ENCODE measurements at places on chromosomes 3 and 15.

GRCh38 chr3:149474250-149474817 lies at the start of gene TM4SF4:
Gene TM4SF4 (plus strand): TSS chr3:149474697. CDS start chr3:149474878, 181 bp downstream.
- DNase-seq, result no peak

DNA sequence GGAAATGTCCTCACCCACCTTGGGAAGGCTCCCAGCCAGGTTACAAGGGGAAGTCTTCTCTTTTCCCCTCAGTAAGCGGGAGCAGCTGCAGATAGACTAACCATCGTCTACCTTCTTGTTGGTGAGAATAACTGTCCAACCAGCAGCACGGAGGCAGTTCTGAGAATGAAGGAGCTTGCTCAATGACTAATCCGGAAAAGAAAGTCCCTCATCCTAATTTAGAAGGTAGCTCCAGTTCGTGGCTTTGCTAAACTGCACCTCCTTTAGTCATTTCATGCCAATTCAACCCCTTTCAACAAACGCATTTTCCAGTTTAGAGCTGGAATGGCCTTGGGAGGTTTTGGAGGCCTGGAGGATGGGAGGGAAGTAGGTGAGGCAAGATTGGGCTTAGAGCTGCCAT lies 527.4 kb upstream of the PROK2 start:
- DNase-seq, result no peak

GRCh38 chr15:93941697-93942096 lies 289.7 kb upstream of the MCTP2 start:
- no peak for DNase-seq

DNA sequence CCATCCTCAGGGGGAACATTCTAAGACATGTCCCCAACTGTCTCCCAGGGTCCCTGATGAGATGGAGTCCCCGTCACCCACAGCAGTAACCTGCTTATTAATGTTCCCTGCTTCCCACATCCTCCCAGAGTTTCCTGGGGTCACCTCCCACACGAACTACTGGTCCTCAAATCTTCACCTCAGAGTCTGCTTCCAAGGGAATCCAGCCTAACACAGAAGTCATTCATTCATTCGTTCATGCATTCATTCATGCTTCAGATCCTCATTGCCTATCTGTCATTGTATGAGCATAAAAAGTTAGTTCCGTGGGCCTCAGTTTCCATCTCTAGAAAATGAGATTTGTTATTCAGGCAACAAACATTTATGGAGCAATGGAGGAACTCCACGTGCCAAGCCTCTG lies 516.2 kb downstream of the SHQ1 start:
- no peak for DNase-seq

- no peak for DNase-seq
Observed at GRCh38 chr3:184756151-184757021, 44.5 kb upstream of the MAGEF1 start.

- no peak for DNase-seq
Observed at GRCh38 chr15:76353023-76353577, 16.5 kb downstream of the ISL2 start.

All from cardiac fibroblast (primary cell).